ENCODE measurements at places on chromosomes 3 and 15.

GRCh38 chr15:70505411-70505919 is 257.9 kb downstream of the UACA start:
- no peak for DNase-seq

GRCh38 chr3:130699765-130700164 is 46.9 kb downstream of the PIK3R4 start:
- DNase-seq, result no peak

- DNase-seq, result no peak
Observed at GRCh38 chr15:78630886-78631633, 9.9 kb downstream of the CHRNB4 start.

DNA sequence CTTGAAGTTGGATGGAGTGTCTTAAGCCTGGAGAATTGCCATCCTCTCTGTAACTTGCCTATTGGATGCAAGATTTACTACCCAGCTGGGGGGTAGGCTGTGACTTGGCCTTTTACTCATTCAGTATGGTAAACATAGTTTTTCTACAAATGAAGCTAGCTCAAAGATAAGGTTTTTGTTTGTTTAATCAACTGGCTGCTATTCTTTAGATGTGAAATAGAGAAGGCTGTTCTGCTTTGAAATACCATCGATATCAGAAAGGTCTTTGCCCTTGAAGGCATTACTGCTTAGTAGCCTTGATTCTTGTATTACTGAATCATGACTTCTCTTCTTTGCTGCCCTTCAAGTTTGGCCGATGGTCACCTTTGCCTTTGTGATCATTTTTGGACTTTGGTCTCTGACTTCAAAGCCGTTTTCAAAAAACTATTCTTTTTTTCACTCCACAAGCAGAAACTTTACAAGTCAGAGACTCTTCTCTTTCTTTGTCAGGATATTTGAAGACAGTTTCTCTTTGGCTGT is 83.1 kb downstream of the GAP43 start:
- DNase-seq, result no peak

DNA sequence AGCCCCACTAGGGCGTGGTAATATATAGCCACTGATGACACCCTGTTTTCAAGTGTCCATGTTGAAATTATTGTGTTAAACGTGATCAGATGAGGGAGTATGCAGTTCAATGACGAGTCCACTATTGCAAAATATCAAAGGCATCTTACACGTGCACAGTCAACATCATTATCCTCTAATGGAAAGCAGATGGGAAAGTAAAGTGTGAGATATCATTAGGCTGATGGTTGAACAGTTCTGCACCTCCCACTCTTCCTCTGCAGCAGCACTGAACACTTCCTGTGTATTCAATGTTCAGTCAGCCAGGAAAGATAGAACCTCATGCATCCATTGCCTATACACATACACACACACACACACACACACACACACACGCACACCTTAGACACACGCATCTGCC is 431.8 kb upstream of the CCDC54 start:
- DNase-seq, result no peak

- DNase-seq, result no peak
Observed at GRCh38 chr15:37581866-37582532, 352.4 kb upstream of the TMCO5A start.

DNA sequence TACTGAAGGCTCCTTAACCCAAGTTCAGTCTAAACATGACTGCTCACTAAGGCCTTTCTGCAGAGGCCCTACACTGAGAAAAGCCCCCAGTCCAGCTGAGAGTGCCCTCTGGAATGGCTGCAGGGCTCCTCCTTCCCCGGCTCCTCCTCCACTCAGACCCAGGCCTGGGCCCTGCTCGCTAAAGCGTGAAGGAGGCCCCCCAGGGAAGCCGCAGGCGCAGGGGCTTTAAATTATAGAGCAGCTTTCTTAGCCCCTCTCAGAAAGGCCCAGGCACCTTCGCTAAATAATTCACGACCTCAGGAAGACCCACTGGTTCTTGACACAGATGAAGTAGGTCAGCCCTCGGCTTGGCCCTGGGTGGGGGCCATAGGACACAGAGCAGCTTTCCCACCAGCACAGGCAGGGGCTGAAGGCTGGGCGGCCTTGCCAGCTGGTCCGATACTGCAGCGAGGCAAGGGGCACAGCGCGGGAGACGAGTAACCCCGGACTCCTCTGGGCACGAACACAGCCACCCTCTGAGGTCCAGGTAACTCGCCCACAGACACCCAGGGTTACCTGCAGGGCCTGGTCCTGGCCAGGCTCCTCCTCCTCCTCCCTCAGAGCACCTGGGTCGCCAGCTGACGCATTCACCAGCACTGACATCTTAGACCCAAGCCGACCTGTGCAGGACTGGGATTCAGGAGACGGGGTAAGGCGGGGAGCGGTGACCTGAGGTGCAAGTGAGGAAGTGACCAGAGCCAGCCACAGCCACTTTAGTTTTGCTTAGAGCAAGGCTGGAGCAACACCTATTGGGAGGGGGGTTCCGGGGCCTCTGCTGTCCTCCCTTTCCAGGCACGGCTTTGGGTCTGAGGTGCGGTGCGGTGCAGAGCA is 36.9 kb downstream of the RBPMS2 start:
- no peak for DNase-seq

DNA sequence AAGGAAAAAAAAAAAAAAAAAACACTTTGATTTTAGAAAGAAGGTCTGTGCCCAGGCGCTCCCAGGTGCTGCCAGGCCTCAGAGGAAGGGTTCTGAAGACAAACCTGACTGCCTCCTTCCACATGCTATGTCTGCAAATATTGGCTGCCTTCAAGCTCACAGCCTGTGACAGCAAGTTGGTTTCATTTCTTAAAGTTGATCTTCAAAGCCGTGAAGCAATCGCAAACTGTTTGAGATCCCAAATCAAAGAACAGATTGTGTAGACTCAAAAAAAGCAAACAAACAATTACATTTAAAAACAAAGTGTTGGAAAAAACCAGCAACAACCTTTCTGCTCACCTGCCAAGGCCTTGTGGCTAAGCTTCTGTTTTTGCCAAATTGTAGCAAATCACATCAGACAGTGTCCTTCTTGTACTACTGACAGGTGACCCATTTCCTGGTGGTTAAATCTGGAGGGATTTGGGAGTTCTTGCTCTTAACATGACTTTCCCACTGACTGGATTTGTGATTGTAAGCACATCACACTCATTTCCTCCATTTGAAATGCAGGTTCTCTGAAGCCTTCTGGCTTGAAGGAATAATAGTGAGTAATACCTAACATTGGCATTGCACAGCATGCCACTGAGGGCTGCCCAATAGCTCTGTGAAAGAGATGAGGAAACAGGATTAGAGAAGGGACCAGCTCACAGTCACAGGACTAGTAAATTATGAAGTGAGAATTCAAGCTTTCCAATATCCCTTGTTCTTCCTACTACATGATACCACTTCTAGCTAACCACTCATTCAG is 502.4 kb downstream of the LPP start:
- DNase-seq, result no peak

GRCh38 chr3:163916596-163917560 is 1161.4 kb downstream of the SI start:
- no peak for DNase-seq

DNA sequence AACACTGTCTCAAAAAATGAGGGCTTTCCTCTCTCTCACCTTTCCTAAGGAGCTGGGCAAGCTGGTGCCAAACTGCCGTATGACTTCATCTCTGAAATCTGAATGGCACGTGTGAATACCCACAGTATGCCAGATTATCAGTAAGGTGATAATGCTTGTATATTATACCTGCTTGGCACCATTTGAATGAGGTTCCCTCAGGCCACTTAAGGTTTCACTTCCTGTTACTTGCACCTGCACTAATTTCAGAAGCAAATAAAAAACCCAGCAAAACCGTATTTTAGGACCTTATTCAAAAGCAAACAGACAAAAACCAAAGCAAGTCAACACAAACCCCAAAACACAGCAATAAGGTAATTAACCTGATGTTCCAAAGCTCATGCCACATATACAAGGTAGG is 19.7 kb downstream of the FOXP1 start:
- no peak for DNase-seq

GRCh38 chr3:60774617-60775016 is 476.6 kb downstream of the FHIT start:
- DNase-seq, result no peak

DNA sequence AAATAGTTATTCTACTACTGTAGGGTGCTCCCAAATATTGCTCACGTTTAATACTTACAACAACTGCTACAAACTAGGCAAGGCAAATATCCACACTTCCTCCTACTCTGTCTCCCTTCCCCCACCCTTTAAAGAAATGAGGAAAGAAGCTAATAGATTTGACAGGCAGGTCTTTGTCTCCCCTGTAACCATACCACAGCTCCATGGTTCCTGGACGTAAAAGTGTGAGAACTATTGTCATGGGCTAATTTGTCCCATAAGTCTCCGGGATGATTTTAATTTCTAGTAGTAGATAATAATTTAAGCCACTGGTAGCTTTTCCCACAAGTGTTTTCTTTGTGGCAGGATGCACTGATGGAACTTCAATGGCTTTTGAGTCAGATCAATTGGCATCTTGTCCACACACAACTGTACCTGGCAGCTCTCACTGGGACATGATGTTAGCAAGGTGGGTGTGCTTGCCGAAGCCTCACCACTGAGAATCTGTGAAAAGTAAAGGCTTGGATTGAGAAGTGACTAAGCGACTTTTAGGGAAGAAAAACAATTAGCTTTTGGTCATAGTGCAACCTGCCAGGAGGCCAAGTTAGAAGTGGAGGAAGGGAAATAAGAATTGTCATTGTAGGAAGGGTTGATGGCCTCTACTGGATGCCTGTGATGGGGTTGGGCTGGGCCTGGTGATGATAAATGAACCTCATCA is 1.4 kb upstream of the CPOX start:
- DNase-seq, result no peak

- no peak for DNase-seq
Observed at GRCh38 chr3:125045965-125046364, 9.8 kb downstream of the HEG1 start.

- DNase-seq, result no peak
Observed at GRCh38 chr3:52086461-52086860, 30.1 kb upstream of the DUSP7 start.

DNA sequence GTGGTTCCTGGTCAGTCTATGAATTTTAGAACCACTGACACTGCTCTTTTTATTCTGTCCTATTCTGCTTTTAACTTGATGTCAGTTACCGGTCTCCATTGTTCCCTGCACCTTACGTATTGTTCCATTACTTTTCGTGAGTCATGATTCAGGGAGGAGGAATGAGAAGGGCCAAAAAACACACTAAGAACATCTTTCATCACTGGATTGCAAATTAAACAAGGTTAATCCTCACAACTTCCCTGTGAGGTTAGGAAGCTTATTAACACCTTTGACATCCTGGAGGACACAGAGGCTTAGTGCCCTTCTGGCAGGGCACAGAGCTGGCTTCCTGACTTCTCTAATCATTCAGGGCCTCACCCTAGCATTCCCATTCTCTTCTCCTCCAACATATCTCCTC is 227.6 kb upstream of the SATB1 start:
- no peak for DNase-seq

GRCh38 chr15:40452296-40453090 is 11.7 kb downstream of the BAHD1 start:
- DNase-seq, result no peak
